ENCODE measurements at places on chromosomes 5 and 9. TPM values are rescaled to one million over a fixed set of nuclear protein-coding genes. Genes with fewer than 3 reads are reported as not detected.

GRCh38 chr5:114360357-114360756, 1.5 kb upstream of the KCNN2 start:
- H3K27me3 ChIP-seq = peaks cover 66% of the 10 kb centered on the region
- H3K27ac ChIP-seq = no peak overlapping the region
- no peak for DNase-seq
- no peak overlapping the region for H3K4me3 ChIP-seq

DNA sequence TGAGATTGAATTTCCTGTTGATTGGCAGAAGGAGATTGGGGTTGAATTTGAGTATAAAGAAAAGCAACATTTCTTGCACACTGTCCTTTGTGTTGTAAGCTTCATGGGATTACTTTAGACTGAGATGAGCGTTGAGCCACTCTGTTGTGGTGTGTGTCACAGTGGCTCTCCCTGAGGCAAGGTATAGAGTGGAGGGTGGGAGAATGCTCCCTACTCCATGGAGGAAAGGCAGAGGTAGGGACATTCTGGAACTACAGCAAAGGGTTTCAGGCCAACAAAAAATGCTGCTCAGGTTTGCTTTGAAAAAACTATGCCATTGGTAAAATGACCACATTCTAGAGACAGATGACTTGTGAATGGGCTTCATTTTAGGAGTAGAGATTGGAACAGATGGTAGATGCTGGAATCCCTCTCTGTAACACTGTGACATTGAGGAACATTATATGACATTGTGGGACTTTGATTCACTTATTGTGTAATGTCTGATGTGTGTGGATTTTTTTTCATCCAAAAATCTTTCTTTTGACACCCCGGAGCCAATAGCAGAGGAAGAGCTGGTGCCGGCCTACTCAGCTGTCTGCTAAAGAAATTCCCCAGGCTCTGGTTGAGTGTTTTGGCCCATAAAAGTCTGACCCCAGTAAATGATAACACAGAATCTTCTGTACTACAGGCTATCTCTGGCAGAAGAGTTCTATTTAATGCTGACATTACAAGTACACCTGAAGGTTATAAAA, 6.2 kb upstream of the CEP120 start:
- H3K4me3 ChIP-seq = no peak overlapping the region
- DNase-seq = no peak

RFK gene
- 9.7 TPM for total RNA-seq

DNA sequence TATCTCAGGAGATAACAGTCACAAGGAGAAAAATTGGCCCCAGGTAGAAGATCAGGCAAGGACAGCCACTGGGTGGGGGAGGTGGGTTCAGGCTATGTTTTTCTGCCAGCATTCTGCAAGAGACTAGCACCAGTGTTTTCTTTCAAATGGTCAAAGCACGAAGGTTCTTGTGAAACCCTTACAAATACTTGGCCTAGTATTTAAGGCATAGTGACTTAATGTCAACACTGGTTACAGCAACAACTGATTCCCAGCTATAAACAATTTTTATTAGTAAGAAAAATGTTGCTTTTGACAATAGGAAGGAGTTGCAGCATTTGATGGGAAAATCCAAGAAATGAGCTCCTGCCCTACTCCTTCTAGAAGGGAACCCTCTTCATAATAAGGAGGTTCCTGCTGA, 349.6 kb downstream of the SLIT3 start:
- H3K4me1 ChIP-seq = no peaks in the 10 kb centered on the region
- peaks cover 31% of the 10 kb centered on the region for H3K27me3 ChIP-seq
- no peak overlapping the region for H3K27ac ChIP-seq
- no peak for DNase-seq

LECT2 gene
- not detected for total RNA-seq

GRCh38 chr9:3080951-3081350, 237.1 kb upstream of the PUM3 start:
- peak; percentile 25 for DNase-seq
- no peak overlapping the region for H3K27ac ChIP-seq
- no peaks in the 10 kb centered on the region for H3K4me1 ChIP-seq
- no peak overlapping the region for H3K4me3 ChIP-seq

GABBR2 gene
- 0.44 TPM for total RNA-seq

DNA sequence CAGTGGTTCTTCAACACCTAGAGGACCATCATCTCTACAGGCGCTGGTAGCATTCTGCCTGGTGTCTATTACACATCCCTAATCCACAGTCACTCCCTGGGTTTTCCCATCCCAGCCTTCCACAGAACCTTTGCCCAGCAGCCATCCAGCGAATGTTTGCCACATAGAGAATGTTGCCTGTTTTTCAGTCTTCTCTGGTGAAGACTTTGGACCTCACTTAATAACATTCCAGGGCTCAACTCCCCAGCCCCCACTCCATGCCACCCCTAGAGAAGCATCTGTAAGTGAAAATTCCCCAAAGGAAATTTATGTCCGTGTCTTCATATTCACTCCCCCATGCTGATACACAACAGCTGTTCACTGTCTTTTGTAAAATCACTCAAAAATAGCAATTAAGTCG, 249.6 kb downstream of the AOPEP start:
- DNase-seq = no peak
- no peak overlapping the region for H3K4me3 ChIP-seq
- no peaks in the 10 kb centered on the region for H3K27me3 ChIP-seq
- no peak overlapping the region for H3K27ac ChIP-seq
